ENCODE measurements at places on chromosomes 2 and 18.

- no peak for DNase-seq
Observed at GRCh38 chr2:4973973-4974372, 718.2 kb upstream of the SOX11 start.

GRCh38 chr2:241833101-241833663, 24.2 kb downstream of the NEU4 start:
- peak; percentile 35 for DNase-seq

GRCh38 chr2:72010647-72011369, 136.9 kb downstream of the CYP26B1 start:
- no peak for DNase-seq

GRCh38 chr2:75379476-75380210, 180.3 kb upstream of the TACR1 start:
- DNase-seq, result no peak

DNA sequence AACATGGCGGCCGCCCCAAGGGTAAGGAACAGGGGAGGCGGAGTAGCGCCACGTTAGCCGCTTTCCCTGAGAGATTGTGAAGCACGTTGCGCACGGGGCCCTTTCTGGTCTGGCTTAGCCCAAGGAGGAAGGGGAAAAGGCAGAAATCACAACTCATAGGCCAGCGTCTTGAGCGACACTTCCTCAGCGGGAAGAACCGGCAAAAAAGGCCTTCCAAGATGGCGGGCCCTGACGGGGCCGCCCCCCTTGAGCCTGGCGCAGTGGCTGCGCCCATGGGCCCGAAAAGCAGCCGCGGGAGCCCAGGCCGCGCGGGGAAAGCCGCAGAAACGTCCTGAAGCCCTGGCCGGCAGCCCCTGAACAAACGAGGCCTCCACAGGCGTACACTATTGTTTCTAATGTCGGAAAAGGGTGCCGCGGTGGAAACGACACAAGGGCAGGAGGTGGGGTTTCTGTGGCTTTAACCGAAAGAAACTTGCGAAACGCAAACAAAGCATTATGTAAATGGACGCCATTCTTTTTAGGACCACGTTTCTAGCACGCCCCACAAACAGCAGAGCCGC, 919 bp upstream of the PCBP1 start:
- DNase-seq, result peak; percentile 69

DNA sequence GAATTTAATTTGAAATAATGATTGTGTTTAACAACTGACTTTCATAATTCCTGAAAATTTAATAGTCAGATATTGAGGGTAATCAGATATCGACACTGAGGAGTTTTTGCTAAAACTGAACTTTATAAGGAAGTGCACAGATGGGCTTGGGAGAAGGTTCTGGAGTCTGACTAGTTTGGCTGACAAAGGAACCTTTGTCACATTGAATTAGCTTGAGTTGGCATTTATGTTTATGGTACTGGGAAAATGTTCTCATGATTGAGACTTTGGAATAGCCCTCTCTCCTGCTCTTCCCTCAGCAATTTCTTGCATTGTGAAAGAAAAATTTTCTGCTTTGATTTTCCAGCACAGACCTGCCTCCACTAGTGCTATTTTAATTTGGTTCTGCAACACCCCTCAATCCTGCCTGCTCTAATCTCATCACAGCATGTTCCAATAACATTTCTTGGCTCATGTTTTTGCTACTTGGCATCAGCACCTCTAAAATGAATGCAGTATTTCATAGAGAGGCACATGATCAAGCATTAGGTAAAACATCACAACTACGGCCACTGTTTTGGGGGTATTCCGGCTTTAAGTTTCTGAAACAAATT, 133.9 kb upstream of the FSHR start:
- DNase-seq, result no peak

DNA sequence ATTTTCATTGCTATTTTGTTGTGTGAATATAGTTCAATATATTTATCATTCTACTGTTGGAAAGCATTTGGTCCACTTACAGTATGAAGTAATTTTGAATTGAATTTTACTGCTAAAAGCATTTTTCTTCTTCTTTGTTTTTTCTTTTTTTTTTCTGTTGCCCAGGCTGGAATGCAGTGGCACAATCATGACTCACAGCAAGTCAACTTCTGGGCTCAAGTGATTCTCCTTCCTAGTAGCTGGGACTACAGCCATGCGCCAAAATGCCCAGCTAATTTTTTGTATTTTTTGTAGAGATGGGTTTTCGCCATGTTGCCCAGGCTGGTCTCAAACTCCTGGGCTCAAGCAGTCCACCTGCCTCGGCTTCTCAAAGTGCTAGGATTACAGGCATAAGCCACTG, 2.4 kb upstream of the ETAA1 start:
- peak; percentile 46 for DNase-seq

- no peak for DNase-seq
Observed at GRCh38 chr2:223602972-223603371, 811 bp upstream of the SCG2 start.

DNA sequence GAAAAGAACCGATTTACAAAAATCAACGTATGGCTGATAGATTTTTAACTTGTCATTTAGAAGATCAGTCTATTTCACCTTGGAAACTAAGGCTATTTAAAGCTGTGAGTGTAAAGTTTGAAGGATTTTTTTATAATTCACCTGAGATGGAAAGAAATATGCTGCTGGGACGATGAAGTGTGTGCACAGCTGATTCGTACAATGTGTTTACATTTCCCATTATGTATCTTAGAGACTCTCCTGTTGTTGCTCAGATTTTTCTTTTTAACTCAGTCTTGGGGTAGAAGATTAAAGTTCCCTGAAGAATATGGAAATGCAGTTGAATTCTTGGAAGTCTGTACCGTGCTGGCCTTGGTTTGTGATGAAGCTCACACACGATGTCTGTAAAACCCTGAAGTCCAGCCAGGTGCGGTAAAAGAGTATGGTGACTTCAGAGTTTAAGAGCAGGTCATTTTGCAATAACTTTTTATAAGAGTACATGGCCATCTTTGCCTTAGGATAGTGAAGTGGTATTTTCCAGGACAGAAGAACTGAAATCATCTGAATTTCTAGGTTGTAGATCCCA, 250.1 kb downstream of the PRKCE start:
- DNase-seq, result no peak

GRCh38 chr2:118823633-118824032, 23.8 kb downstream of the EN1 start:
- no peak for DNase-seq

DNA sequence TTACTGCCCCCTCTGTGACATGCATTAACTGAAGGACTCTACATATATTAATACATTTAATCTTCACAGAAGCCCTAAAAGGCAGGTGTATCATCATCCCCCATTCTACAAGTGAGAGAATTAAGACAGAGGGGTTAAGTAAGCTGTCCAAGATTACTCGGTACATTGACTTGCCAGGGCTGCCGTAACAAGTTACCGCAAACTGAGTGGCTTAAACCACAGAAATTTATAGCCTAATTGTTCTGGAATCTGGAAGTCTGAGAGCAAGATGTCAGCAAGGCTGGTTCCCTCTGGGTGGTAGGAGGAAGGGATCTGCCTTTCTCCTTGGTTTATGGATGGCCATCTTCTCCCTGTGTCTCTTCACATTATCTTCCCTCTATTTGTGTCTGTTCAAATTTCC, 605.5 kb downstream of the EPHA4 start:
- peak; percentile 50 for DNase-seq

DNA sequence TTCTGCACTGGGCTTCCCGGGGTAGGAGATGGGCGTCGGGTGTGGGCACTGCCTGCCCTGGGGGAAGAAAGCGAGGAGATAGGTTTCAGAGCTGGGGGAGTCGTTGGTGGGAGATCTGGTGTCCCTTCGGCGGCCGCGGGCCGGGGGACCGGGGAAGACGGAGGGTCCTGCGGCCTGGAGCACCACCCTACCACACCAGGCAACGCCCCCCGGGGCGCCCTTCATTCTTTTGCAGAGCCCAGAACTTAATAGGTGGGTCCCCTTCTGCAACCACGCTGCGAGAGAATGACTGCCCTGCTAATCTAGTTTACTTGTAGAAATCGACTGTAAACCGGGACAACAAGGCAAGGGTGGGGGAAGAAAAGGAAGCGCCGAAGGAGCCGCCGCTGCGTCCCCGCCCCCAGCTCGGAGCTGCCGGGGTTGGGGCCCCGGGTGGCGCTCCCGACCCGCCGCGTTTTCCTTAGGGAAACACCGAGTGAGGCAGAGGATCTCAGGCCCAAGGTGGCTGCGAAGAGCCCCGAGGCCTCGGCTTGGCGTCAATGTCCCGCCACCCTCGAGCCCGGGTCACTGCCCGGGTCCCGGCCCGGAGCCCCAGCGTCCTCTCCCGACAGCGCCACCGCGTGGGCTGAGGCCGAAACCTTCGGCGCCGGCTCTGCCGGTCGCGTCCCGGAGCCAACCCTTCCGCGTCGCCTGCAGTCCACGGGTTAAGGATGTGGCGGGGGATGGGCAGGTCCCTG, 5.4 kb upstream of the SATB2 start:
- DNase-seq, result no peak

GRCh38 chr2:162484551-162484950, 140.6 kb downstream of the GCA start:
- no peak for DNase-seq

DNA sequence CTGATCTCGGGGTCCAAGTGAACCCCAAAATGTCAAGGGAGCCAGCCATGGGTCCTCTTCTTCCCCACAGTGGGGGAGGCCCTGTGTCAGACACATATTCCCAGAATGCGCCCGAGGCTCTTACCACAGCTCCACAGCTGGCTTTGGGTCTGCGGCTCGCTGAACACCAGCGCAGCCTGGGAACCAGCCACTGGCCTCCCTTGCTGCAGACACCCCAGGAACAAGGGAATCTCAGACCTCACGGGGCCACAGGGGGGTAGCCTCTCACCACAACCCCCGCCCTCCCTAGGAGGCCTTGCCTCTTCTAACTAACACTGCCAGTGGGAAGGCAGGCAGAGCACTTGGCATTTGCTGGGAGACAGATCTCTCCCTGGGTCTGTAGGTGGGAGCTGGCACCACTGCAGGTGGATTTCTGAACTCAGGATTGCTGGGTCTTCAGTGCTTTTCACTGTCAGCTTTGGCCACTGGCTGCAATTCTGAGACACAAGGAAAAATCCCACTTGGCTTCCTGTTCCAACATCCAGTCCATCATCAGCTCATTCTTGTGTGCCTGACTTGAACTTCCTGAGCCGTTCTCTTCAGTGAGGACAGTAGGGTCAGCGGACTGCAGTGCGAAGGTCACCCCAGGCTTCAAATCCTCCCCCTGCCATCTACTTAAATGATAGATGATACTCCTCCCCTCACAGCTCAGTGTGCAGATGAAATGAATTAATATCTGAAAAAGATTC, 128.7 kb downstream of the CAPN13 start:
- no peak for DNase-seq

DNA sequence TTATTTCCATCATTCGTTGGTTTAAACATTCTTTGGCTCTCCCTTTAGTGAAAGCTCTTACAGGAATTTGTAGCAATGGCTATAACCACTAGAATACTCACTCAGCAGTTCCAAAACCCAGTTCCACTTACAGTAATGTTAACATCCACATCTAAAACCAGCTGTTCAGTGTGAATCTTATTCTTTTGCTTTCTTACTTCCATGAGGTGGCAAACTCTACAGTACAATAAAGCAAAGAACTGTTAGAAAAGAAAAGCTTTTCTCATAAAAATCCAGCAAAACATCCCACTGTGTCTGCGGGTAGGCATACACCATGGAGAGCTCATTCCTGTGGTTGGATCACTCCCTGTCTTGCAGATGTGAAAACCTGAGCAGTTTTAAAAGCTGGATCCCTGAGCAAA, 147.1 kb downstream of the ARHGAP28 start:
- no peak for DNase-seq

DNA sequence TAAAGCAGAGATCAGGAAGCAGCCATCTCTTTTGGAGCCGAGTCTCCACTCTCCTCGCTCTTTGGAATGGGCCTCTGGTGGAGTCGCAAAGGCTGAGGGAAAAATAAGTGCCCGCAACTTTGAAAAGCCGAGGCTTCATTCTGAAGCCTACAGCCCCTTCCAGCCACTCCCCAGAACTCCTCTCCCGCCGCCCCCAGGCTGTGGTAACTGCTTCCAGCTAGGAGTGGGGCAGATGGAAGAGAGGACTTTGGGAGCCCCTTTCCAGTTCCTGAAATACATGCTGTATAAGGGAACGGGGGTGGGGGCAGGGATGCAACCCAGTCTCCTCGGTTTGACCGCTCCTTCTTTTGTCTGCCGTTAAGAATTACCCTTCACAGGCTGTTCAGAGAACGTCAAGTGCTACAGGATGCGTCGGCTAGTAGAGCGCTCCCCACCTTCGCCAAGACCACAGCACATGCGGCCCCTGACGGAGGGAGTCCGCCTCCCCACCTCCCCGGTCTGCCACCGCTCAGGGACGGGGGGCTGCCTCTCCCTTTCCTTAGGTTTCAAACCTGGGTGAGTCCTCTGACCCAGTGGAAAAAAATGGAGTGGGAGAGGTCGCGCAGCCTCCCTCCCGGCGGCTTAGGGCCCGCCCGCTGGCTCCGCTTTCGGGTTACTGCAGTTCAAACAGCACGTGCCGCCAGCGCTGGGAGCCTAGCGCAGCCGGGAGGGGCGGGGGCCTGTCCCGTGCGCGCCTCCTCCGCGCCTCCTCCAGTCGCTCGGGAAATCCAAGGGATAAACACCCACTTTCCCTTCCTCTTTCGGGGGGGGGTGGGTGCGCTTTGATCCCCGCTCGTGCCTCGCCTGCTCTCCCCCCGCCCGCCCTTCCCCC, 4.9 kb downstream of the CYP26B1 start:
- DNase-seq, result no peak

DNA sequence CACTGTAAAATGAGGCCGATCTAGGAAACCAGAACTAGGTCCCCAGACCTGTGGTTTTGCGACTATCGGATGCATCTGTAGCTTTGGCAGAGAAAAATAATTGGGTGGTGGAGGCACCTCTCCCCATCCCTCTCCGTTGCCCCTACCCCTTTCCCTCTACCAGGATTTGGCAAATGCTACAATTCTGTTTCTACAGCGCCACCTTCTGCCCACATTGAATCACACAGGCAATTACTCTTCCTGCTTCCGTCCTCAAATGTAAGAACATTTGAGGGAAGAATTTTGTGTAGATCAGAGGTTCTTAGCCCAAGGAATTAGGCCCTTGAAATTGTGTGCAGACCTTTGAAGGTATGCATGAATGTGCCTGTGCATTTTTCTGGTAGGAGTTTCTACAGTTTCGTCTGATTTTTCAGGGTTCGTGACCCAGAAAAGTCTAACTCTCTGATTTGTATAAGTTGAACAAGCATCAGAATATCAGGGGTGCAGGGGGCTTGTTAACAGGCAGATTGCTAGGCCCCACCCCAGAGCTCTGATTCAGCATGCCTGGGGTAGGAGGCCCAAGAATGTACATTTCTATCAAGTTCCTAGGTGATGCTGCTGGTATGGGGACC, 11.2 kb downstream of the ATP6V1B1 start:
- peak; percentile 36 for DNase-seq

DNA sequence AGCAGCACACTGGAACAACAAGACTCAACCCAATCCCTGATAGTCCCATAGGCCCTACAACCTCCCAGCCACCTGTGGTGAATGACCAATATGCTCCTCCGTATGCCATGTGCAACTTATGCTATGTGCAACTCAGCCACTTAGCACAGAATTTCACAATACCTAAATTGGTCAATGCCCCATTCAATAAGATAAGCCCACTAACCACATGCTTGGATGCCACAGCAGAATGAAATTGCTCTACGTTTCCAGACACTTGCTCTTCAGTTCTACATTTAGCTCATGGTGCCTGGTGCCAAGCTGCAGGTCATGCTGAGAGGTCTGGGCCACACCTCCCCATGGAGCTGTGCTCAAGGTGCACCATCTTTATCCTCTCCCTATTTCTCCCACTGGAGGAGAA, 159.8 kb downstream of the EN1 start:
- no peak for DNase-seq

- peak; percentile 33 for DNase-seq
Observed at GRCh38 chr2:196677404-196677803, 37.9 kb downstream of the CCDC150 start.

All from stromal cell of bone marrow (primary cell).